ENCODE measurements at places on chromosomes 12 and 14.

DNA sequence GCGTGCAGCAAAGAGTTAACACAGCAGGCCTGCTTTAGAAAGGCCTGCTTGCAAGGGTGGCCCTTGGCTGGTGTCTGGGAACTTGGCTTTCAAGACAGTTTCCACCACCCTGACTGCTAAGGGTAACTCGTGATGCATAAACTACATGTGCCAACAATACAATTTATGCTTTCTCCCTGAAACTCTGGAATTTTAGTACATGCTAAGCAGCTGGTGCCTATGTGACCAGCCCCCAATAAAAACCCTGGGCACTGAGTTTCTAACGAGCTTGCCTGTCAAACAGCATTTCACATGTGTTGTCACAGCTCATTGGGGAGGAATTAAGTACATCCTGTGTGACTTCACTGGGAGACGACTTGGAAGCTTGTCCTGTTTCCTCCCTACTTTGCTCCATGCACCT is 133.1 kb downstream of the SLC5A8 start:
- no peak for DNase-seq

DNA sequence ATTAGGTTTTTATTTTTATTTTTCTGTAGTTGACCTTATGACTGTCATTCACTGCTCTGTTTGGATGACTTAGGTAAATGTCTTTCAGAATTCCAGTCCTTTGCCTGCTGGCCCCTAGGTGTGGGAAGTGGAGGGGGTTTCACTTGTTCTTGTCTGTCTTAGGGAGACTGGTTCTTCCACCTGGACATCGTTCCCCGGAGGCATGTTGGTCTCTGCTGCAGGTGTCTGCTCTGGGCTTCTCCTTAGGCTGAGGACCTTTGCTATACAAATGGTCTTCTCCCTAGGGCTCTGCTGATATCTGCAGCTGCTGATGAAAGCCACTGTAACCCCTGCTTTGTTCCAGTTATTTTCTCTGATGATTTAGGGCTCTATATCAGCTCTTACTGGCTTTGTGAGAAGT is 97.1 kb downstream of the OTOGL start:
- DNase-seq: no peak

DNA sequence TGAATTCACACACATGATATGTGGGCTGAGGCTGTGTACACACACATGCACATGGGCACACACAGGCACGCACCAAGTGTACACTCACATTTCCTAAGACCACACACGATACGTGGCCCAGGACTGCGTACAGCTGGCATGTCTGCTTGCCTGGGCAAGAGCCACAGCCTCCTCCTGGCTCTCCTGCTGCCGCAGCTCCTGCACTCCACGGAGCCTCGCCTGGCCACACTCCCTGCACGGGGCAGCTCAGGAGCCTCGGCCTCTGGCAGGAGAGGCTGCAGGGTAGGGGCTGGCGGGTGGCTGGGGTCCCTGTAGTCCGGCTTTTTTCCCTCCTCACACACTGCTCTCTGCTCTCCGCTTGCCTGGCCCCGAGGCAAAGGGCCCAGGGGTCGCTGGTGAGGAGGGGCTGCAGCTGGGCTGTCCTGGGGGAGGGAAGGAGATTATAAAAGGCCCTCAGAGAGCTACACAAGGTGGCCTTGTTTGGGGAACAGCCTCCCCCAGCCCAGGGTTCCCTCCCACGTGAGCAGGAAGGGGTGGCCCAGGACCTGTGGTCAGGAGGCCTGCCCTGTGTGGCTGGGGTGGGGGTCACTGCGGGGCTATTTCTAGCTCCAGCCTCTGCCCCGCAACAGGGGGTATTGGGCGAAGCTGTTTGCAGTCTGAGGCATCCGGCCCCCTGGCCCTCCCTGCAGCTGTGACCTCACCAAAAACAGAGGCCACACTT is 89.0 kb upstream of the SFSWAP start:
- DNase-seq: no peak

DNA sequence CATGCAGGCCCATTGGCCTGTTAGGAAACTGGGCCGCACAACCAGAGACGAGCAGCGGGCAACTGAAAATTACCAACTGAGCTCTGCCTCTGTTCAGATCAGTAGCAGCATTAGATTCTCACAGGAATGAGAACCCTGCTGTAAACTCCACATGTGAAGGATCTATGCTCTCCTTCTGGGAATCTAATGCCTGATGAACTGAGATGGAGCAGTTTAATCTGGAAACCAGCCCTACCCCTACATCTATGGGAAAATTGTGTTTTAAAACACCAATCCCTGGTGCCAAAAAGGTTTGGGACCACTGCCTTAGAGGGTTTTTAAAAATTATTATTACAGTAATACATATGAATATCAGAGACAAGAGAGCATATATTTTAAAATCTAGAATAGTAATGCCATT is 1144.5 kb downstream of the FSCB start:
- no peak for DNase-seq

DNA sequence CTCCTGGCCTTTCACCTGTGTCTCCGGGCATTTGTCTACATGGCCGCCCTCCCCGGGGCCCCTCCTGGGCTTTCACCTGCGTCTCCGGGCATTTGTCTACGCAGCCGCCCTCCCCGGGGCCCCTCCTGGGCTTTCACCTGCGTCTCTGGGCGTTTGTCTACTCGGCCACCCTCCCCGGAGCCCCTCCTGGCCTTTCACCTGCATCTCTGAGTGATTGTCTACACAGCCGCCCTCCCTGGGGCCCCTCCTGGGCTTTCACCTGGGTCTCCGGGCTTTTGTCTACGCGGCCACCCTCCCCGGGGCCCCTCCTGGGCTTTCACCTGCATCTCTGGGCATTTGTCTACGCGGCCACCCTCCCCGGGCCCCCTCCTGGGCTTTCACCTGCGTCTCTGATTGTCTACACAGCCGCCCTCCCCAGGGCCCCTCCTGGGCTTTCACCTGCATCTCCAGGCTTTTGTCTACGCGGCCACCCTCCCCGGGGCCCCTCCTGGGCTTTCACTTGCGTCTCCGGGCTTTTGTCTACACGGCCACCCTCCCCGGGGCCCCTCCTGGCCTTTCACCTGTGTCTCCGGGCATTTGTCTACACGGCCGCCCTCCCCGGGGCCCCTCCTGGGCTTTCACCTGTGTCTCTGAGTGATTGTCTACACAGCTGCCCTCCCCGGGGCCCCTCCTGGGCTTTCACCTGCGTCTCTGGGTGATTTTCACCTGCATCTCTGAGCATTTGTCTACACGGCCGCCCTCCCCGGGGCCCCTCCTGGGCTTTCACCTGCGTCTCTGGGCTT is 68.0 kb upstream of the GALNT9 start:
- no peak for DNase-seq

DNA sequence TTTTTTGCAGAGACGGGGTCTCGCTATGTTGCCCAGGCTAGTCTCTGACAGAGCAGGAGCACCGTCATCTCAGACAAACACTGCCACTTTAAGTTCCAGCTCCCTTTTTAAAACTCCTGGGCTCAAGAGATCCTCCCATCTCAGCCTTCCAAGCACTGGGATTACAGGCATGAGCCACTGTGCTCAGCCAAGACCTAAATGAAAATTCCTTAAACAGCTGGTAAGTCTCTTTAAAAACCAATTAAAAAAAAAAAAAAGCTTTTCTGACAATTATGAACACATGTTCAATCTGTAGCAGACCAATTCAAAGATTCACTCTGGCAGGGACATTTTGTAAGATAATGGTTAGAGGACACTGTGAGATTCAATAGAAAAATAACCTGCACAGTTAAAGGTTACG is 77.8 kb downstream of the HECTD4 start:
- no peak for DNase-seq

GRCh38 chr14:70139384-70139783 is 49.4 kb downstream of the SLC8A3 start:
- no peak for DNase-seq

GRCh38 chr12:49885118-49885517 is 18.6 kb downstream of the FAIM2 start:
- DNase-seq: no peak

GRCh38 chr14:54440476-54440872 is 700 bp downstream of the CNIH1 start:
- no peak for DNase-seq

GRCh38 chr12:2126676-2127406 is 74.1 kb downstream of the CACNA1C start:
- no peak for DNase-seq

DNA sequence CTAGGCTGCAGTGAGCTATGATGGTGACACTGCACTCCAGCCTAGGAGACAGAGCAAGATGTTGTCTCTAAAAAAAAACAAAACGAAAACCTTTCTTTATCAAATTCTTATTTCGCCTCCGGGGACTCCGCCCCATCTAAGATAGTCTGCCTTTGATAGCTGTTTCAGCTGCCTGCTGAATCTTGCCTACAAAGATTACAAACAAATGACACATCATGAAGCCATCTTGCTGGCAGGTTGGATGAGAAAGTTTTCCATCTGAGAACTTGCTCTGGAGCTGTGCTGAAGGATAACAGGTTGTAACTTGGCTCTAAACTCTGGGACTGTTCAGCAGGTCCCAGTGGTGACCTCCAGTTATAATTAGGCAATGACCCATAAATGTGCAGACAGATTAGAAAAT is 41.8 kb upstream of the AEBP2 start:
- no peak for DNase-seq

DNA sequence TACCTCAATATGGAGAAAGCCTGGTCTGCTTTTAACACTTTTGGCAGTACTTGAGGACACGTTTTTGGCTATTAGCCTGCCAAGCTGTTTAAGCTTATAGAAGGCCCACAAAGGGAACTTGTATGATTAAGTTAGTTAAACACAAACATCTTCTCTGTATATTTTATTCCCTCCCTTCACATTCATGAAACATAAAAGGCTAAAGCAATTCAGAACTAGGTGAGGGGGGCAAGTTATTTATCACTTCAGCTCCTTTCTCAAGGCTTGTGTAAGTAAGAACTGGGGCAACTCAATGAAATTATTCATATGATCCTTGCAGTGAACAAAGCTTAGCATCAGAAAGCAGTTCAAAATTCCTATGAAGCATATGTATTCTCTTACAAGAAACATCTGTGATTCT is 7.5 kb downstream of the PRICKLE1 start:
- no peak for DNase-seq

- no peak for DNase-seq
These were observed 93.8 kb upstream of the CLMN start for GRCh38 chr14:95413289-95414215.

GRCh38 chr14:76926521-76927251 is 100.5 kb downstream of the LRRC74A start:
- no peak for DNase-seq

GRCh38 chr14:73786636-73787485 is 64.8 kb upstream of the PTGR2 start:
- no peak for DNase-seq

DNA sequence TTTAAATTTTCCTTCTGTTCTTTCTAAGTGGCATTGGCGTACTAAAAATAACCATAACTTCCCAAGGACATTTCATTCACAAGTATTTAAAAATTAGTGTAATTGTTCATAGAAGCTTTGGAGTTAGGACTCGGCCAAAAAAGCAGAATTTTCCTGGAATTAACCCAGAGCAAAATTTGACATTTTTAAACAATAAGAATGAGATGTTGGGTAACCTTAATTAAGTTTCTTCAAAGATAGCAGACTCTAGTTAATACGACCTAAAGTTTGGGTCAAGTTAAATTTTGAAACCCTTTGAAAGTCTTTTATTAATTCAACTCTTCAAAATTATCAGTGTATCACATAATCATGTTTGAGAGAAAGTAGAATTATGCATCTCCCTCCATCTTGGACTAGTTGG is 118.3 kb downstream of the AKAP6 start:
- no peak for DNase-seq

GRCh38 chr12:132185705-132186104 is 41.4 kb downstream of the NOC4L start:
- no peak for DNase-seq

- DNase-seq: no peak
These were observed 98.7 kb downstream of the ASCL4 start for GRCh38 chr12:107873223-107873622.

DNA sequence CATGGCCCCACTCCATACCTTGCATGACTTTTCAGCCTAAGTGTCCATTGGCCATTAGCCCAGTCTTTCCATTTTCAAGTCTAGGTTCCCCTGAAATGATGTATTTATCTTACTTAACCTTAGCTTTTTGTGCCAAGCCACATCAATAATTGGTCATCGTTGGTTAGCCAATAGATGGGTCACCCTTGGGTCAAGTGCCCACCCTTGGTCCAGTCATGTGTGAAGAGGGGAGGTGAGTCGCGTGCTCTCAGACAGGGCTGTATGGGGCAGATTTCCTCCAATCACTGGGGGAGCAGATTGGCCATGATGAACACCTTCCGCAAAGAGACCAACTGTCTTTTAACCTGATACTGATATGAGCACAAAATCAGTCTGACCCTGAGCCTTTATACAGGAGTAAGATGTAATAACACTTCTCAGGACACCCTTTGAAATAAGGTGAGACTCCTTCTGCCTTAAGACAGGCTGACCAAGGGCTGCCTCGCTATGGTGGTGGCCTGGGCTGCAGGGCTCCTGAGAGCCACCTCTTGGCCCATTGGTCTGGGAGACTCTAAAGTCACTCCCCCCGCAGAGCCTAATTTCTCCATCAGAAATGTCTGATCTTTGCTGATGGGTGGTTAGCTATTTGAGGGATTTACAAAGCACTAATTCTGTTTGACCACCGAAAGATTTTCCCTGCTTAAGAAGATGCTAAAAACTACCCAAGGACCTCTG is 143.2 kb downstream of the ZFP36L1 start:
- DNase-seq: no peak

DNA sequence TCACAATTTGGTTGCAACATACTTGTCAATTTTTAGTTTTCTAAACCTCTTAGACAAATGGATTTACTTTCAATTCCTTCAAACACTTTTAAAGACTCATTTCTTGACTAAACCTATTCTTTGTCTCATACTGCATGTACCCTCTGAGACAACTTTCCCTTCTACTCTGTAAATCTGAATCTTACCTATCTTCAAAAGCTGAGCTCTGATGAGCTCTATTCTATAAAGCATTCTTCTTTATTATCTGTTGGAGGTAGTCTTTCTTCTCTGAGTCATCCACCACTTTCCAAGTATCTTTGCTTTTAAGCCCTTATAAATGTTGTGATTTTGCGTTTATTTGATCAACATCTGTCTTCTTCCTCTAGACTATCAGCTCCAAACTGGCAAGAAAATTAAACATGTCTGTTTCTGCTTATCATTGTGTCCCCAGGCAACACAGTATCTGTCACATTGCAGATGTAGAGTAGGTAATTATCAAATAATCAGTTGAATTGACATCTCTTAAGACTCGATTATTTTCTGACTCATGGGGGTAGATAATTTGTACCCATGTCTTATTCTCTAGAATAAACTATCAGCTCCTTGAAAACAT is 265.6 kb upstream of the FAR2 start:
- DNase-seq: no peak

- no peak for DNase-seq
These were observed 20.1 kb upstream of the PLEKHG3 start for GRCh38 chr14:64684091-64684490.

GRCh38 chr12:97404093-97404492 is 58.5 kb upstream of the RMST start:
- no peak for DNase-seq

GRCh38 chr14:68817506-68818212 is 24.8 kb upstream of the ZFP36L1 start:
- DNase-seq: no peak

- peak; percentile 36 for DNase-seq
These were observed 279.7 kb downstream of the ZFP36L1 start for GRCh38 chr14:68513137-68513536.
